Activated CD4-positive, CD25-positive, alpha-beta regulatory T cell (primary cell): ENCODE measurements at places on chromosomes 3 and 15.

GRCh38 chr3:154323891-154324738 lies at the start of gene DHX36:
Gene DHX36 (minus strand): TSS chr3:154324487. CDS start chr3:154324416, 71 bp downstream.
- peak; percentile 75 for DNase-seq

- no peak for DNase-seq
Observed at GRCh38 chr15:73049564-73050215, 2.6 kb upstream of the NEO1 start.

- no peak for DNase-seq
Observed at GRCh38 chr15:52649686-52650085, 29.5 kb downstream of the ATOSA start.

DNA sequence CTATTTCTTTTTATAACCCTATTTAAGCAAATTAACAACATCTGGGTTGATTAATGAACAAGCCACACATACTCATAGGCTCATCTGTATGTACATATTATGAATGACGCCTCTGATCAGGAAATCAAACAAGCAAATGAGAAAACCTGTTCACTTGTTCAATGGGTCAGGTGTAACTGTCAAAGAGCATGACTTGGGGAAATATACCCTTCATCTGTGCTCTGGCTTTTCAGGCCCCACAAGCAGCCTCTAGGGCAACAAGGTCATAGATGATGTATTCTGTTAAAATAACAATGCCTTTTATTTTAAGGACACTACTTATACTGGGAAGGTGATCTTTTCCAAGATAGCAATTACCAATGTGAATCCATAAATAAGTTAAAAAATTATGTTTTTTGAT lies 102.0 kb downstream of the RBMS3 start:
- DNase-seq: no peak

GRCh38 chr3:143924522-143925285 lies 46.9 kb upstream of the DIPK2A start:
- no peak for DNase-seq

GRCh38 chr3:76585794-76586392 lies 454.0 kb upstream of the ROBO2 start:
- DNase-seq: no peak

DNA sequence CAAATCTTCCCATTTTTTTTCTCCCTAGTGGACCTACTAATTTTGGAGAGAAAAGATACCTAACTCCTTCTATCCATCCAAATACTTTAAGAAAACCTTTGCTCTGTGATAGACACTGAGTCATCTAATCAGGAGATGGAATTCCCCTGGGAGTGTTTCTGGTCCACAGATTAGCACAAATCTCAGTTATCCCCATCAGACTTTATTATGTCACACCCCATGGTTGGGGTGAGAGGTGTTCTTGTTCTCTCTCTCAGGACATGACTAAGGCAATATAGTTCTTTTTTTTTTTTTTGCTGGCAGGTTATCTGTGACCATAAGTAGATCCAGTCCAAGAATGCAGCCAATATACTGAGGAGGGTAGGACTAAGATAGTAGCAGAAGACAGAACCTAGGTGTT lies 15.8 kb downstream of the SLC9A9 start:
- DNase-seq: no peak

GRCh38 chr3:107514453-107514852 lies 8.3 kb upstream of the BBX start:
- no peak for DNase-seq

- DNase-seq: no peak
Observed at GRCh38 chr15:83365370-83365938, 81.0 kb upstream of the BNC1 start.

DNA sequence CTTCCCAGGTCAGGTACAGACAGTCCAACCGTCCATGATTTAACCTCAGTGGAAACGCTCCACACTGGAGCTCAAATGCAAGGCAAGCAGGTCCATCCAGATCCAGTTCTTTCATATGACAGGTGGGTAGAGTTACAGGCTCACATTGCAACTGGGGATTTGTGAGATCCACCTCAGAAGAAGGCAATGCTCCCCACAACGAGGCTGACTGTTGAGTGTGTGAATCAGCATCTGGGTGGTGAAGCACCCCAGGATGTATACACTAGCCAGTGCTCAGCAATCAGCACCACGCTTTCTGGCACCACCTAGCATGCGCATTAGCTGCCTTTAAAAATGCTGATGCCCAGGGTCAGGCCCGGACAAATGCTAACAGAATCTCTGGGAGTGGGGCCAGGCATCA lies 343.5 kb upstream of the ICE2 start:
- no peak for DNase-seq

GRCh38 chr15:26831951-26832350 lies 34.9 kb upstream of the GABRA5 start:
- no peak for DNase-seq

GRCh38 chr3:25027650-25028049 lies 400.4 kb upstream of the RARB start:
- DNase-seq: no peak

- no peak for DNase-seq
Observed at GRCh38 chr3:8443829-8444791, 57.5 kb upstream of the LMCD1 start.

DNA sequence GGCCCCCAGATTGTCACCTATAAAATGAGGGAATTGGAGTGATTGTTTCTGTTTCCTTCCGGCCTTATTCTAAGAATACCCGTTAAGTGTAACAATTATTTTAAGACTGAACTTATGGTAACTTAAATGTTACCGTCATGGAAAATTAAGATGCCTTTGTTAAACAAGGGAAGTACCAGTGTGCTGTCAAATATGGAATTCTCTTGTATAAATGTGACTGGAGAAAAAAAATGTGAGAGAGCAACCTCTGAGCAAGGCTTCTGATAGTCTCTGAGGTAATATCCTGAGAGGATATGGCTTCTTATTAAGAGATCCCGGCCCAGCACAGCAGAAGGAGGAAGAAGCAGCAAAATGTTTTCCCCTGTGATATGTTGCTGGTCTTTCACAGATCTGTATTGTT lies 480.7 kb upstream of the ADAMTS9 start:
- DNase-seq: no peak

DNA sequence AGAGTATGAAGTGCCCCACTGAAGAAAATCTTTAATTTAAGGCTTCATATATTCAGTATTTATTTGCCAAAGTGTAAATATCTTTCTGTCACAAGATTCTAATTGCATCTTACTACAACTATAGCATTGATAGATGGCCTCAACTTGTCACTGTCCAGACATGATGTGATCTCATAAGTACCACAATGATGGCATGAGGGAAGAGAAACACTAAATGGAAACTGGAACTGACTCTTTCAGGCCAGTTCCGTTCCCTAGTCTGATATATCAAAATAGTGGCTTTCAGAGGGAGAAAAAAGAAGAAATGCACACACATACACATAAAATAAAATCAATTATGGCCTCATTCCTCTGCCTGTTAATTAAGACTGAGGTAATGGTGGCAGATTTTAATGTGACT lies 615.7 kb downstream of the TBL1XR1 start:
- DNase-seq: no peak
